ENCODE measurements at places on chromosomes 7 and 10.
A peak's percentile ranks its signal among the peaks of the same experiment; 100 is the strongest.

GRCh38 chr10:73093922-73094850 is 2.5 kb downstream of the P4HA1 start:
- no peak for DNase-seq

DNA sequence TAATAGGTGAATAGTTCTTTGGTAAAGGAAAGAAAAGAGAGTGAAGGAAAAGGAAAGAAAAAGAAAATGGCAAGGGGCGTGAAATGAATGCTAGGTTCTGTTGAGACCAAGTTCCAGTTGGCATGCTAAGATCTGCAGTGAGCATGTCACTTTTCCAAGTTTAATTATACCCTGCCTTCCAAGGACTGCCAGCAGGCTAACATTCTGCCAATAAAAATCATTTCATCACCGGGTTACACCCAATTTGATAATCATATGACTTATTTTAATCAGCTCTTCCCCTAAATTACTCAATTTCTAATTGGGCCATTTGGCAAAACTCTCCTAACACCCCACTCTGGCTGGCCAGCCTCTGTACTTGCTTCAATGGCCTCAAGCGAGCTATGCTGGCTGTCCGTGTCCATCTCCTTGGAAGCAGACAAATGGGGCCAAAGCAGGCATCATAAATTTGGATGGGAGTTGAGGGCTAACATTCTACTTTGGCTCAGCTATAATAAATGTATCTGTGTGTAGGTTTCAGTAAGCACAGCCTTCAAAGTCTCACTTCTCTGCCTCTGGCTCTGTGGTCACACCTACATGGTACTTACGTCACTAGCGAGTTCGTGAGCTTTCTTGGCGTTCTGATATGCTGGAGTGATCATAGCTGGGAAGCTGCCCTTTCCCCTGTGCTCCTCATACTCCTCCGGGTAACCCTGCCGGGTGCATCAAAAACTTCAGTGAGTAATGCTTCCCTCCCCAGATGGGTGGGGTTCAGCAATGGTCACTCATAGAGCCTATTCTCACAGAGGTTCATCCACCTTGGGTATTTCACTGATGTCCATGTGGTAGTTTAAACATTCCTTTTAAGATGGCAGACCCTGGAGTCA is 17.3 kb downstream of the NRAP start:
- DNase-seq, result no peak

DNA sequence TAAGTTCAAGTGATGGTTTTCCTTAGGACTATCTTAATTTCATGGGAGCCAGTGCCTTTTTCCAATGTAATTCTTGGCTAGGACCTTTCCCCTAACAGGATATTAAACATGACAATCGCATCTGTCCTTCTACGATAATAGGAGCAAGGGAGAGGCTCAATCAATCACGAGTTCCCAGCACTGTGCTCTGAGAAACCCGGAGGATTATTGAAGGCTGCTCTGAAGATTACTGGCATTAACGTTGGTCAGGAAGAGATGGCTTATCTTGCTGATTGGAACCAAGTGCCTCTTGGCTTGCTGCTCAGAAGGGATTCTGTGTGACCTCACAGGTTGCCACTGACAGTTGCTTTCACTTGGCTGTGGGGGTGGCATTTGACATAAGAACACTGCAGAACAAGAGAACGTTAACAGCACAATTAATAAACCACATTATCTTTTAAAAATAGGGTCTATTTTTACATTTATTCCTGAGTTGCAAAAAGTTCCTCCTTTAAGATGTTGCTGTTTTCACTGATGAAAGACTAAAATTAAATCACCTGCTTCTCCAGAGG is 252.1 kb upstream of the TAC1 start:
- DNase-seq, result no peak

DNA sequence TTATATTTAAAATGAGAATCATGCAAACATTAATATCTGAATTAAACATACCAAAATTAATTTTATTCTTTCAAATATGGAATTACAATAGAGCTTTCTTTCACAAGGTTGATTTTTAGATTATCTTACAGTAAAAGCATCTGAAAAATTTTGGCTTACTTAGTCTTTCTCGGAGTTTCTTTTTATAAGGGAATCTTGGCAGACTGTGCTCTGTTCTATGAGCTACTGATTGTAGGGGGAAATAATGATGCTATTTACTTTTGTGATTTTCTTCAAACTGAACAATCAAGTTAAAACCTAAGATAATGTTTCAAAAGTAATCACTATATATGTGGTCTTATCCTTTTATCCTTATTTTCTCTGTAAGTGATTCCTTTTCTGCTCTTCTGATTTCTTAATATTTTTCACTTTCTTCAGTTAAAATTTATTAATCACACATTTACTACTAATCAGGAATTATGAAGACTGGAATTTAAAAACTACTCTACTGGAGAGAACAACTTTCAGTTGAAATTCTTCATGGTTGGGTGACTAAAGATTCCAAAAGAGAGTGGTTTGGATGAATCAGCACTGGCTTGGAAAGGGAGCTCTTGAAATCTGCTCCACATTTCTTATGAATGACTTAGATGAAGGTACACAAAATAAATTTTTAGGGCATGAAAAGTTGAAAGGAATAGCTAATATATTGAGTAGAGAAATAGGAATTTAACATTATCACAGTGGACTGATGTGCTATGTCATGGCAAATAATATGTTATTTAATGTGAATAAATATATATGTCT is 103.9 kb downstream of the PPP1R9A start:
- DNase-seq, result no peak

DNA sequence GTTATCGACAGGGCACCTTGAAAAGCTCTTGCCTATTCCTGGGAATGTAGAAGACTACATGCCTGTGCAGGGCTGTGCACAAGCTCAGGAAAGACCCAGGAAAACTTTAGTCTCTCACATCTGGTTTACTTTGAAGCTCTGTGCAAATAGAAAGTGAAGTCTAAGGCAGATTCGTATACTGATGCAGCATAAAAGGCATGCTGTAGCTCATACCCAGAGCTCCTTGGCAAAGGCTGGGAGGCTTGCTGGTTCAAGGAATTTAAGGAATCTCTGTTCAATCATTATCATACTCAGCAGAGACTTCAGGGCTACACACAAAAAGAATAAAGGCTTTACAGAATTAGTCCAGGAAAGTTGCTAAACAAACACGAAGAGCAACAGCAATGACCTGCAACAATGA is 192.0 kb downstream of the OTUD1 start:
- no peak for DNase-seq

- no peak for DNase-seq
These were observed 414.5 kb upstream of the COBL start for GRCh38 chr7:51731075-51731474.

DNA sequence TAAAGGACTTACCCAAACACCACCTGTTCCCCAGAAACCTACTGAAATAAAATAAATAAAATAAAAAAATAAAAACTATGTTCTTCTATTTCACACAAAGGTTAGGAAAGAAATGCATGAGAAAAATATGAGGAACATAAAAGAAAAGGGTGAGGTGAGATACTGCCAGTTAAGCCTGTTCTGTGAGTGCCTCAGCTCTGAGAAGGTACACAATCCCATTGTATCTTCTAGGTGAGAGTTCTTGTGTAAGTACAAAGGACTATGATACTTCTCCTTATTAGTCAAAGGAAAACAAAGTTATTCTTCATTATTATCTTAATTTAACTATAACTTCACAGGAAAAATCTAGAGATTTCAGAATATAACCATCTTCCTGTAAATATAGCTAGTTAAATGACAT is 86.0 kb downstream of the ATE1 start:
- no peak for DNase-seq

DNA sequence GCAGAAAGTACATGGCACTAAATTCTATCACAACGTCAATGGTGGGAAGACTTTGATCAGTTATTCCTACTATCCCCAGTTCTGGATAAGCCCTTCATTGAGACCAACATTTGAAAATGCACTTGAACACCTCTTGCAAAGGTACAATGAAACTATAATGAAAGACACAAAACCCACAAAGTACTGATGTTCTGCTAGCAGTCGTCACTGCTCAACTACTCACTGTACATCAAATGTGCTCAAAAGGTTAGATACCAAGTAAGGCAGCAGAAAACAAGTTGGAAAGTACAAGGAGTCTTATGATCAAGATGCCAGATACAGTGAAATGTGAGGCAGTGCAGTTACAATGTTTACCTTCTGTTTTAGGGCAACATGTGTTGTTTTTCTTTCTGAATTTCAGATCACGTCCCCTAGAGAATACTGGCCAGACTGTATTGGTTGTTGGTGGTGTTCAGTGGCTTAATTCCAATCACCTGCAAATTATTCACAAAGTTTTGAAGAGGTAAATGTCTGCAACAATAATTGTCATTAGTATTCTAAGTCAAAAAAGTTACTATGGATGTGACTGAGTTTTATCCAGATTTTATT is 62.4 kb upstream of the WNT16 start:
- no peak for DNase-seq

- DNase-seq, result no peak
These were observed 117.7 kb downstream of the CCNY start for GRCh38 chr10:35453855-35454532.

- DNase-seq, result no peak
These were observed 46.8 kb downstream of the ASB13 start for GRCh38 chr10:5619362-5620211.

- DNase-seq, result no peak
These were observed 99.3 kb upstream of the CPXM2 start for GRCh38 chr10:123990889-123991288.

DNA sequence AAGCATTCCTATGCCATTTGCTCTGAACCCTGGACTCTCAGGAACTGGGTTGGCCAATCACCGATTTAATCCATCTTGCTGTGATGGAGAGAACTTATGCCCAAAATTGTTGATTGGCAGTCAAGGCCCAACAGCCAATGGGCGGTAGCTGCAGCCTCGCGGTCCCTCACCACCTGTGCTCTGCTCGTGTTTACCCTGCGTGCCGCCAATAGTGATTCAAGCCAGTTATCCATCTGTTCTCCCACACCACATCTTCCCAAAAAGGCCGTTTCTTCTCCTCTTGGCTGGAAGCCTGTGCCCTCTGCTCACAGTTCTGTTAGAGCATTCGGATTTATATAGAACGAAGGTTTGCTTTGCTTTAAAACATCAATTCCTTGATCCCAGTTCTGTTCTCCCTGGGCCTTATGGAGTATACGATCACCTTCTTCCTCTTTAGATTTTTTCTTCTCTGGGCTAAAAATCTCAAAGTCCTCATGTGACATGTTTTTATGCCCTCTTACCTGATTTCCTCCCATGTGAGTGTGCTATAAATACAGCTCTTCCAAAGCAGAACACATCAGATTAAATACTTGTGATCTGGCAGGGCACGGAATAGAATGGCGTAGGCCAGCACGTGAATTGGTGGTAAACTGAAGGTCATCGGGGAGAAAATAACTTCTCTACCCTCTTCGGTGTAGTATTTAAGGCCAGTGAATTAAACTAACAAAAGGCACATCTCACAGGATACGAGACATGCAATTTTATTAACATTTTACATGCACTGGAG is 212.8 kb downstream of the NSUN6 start:
- DNase-seq, result no peak

DNA sequence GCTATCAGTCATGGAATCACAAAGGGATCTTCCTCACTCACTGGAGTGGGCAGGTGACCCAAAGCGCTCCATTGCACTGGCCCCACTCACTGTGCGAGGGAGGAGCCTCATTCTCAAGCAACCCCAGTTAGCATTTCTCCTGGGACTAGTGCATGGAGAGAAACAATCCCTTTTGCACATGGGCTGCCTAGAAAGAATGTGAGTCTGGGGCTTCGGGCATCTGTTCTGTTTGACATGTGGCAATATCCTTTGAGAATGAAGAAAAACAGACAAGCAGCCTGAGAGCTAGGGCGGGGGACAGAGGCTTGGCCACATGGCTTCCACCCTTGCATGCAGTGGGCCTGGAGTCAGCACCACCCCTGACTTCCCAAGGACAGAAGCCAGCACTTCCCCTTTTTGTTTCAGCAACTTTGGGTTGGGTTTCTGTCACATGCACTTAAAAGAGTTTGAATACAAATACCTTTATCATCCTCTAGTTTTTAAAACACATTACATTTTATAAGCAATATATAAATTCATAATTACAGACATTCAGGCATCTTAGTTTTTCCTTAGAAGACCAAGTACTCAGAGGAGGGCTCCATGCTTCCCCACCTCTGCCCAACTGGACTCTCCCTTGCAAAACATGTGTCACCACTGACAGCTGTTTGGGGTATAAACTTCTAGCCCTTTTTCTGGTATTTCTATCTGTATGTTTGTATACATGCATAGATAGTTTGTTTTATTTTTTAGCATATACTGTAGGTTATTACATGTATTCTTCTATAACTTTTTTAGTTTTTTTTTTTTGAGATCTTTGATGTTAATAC is 73.8 kb downstream of the RBM20 start:
- no peak for DNase-seq

- DNase-seq, result peak; percentile 42
These were observed 537.9 kb upstream of the FOXK1 start for GRCh38 chr7:4144172-4144701.

GRCh38 chr7:43625453-43625852 is 42.5 kb downstream of the STK17A start:
- DNase-seq, result no peak

DNA sequence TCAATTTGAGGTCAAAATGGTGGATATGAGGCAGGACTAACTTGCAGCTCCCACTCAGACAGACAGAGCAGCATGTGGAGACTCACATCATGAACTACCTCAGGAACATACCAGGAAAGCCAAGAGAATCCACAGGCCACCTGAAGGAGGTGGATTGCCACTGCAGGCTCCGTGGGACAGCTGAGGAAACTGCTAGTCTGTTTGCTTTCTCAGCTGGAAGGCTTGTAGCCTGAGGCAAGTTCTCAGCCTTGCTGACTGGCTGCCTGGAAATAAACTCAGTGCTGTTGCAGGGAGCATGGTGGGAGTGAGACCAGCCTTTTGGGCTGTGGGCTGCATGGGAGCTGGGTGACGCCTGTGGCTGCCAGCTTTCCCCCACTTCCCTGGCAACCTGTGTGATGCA is 202.9 kb downstream of the ZNF248 start:
- DNase-seq, result no peak

GRCh38 chr7:158077934-158078910 is 509.4 kb downstream of the PTPRN2 start:
- DNase-seq, result no peak

DNA sequence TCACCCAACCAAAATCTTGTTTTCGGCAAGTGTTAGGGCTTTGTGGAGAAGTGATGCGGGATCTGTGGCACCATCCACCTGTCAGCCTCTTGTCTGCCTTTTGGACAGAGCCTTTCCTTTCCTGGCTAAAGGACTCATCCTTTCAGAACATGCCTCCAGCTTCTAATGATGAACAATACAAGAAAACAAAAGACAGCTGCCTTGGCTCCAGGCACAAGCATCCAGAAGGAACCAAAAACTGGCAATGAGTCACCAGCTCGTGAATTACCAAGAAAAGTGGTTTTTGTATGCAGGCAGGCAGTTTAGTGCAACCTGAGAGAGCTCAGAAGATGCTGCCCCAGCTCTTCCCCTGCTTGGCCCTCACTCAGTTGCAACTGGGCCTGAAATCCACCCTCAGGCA is 84.6 kb upstream of the NAMPT start:
- DNase-seq, result no peak

- DNase-seq, result no peak
These were observed 34.0 kb downstream of the PRSS2 start for GRCh38 chr7:142804728-142805207.

Data from nephron progenitor cell (in vitro differentiated cells).